ENCODE measurements at places on chromosomes 12 and 14.

DNA sequence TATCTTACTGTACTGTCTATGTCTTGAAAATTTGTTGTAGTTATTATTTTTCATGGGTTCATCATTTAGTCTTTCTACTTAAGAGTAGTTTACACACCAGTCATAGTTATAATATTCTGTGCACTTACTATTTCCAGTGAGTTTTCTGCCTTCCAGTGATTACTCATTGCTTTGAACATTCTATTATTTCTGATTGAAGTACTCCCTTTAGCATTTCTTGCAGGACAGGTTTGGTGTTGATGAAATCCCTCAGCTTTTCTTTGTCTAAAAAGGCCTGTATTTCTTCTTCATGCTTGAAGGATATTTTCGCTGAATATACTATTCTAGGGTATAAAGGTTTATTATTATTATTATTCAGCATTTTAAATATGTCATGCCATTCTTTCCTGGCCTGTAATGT, 66.8 kb downstream of the TSPAN8 start:
- DNase-seq: no peak

- no peak for DNase-seq
Observed at GRCh38 chr14:94542811-94543440, 18.3 kb upstream of the SERPINA4 start.

DNA sequence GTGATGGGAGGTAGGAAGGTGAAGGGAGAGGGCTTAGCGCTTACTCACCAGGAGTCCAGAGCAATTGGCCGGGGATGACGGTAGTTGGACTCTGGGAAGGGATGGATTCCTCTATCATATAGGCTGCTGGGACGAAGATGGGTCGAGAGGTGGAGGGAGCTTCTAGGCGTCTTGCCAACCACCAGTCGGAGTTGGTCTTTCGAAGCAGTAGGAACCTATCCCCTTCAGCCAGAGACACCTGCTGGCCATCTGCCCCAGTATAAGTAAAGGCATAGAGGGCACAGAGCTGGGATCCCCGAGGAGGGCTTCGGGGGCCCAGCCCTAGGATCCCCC, 657 bp downstream of the ARHGAP9 start:
- DNase-seq: no peak

- no peak for DNase-seq
Observed at GRCh38 chr12:47886510-47887240, 18.1 kb downstream of the VDR start.

- DNase-seq: no peak
Observed at GRCh38 chr14:62428429-62429203, 616.6 kb downstream of the KCNH5 start.

GRCh38 chr12:122399254-122399591, 23.2 kb downstream of the CLIP1 start:
- DNase-seq: no peak

GRCh38 chr14:50612806-50613205, 52.9 kb downstream of the ATL1 start:
- DNase-seq: no peak

DNA sequence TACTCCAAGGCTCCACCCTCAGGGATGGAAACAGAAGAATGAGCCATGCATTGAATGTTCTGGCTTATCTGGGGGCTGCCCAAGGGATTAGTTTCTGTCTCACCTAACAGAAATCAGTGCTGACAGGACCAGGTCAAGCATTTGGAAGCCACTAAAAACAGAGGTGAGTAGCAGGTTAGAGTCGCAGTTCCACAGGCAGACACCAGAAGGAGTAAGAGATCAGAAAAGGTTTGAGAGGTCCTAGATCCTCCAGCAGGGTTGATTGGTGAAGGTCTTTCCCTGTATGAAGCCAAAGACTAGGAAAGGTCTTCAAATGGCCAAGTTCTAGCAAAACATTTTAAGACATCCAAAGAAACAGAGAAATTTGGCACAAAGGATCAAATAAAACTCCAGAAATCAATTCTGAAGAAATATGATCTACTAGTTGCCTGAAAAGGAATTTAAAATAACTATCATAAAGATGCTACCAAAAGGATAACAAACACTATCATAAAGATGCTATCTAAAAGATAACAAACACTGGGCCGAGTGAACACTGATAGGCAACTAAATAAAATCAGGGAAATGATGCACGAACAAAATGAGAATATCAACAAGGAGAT, 19.5 kb upstream of the TTC9 start:
- peak; percentile 12 for DNase-seq

GRCh38 chr12:10632226-10632625, 18.8 kb upstream of the MAGOHB start:
- DNase-seq: no peak

DNA sequence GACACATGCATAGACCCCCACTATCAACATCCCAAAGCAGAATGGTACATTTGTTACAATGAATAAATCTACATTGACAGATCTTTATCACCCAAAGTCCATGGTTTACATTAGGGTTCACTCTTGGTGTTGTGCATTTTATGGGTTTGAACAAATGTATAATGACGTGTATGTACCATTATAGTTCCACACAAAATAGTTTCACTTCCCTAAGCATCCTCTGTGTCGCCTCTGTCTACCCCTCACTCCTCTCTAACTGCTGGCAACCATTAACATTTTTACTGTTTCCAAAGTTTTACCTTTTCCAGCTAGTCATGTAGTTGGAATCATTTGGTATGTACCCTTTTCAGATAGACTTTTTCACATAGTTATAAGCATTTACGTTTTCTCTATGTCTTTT, 69.5 kb upstream of the LMO3 start:
- no peak for DNase-seq

- no peak for DNase-seq
Observed at GRCh38 chr14:53695692-53696214, 260.9 kb downstream of the BMP4 start.

- no peak for DNase-seq
Observed at GRCh38 chr14:75800792-75801191, 139.7 kb downstream of the TTLL5 start.

DNA sequence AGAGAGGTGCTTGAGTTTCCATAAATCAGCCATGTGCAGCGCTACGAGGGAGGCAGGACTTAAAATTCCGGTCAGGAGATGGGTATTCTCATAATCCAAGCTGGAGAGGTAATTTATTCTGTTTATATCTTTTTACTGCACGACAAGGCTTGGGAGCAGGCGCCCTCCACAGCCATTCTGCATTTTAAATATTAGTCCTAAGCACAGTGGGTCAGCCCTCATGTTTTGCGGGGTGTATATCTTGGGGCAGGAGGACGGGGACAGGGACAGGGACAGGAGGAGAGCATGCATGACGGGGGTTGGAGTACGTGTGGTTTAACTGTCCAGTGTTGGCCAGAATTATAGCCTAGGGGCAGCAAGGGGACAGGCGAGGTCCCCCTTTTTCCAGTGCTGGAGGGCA, 14.5 kb downstream of the LHX5 start:
- DNase-seq: no peak

DNA sequence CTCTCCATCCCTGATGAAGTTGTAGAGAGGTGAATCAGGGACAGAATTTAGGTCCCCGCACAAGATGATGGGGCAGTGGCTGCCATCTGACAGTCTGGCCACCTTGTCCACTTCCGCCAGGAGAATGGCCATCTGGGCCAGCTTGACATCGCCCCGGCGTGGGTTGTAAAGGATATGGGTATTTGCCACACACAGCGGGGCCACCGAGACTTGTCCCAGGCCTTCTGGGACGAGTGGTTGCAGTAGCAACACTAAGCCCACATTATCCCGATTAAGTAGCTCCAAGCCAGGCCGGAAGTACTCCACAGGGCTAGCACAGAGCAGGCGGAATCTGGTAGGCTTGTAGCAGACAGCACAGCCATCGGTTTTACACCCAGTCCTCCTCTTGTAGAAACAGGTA, 6.2 kb downstream of the ANGEL1 start:
- DNase-seq: no peak

- DNase-seq: peak; percentile 80
Observed at GRCh38 chr14:61321385-61322010, at the start of gene PRKCH. Gene PRKCH (plus strand): TSS chr14:61321579. CDS start chr14:61322102, 523 bp downstream.

- no peak for DNase-seq
Observed at GRCh38 chr14:30385925-30386324, 173.0 kb upstream of the G2E3 start.

- no peak for DNase-seq
Observed at GRCh38 chr14:88129306-88130056, 124.5 kb downstream of the GPR65 start.

GRCh38 chr12:50661300-50662115, 102.4 kb upstream of the ATF1 start:
- no peak for DNase-seq

DNA sequence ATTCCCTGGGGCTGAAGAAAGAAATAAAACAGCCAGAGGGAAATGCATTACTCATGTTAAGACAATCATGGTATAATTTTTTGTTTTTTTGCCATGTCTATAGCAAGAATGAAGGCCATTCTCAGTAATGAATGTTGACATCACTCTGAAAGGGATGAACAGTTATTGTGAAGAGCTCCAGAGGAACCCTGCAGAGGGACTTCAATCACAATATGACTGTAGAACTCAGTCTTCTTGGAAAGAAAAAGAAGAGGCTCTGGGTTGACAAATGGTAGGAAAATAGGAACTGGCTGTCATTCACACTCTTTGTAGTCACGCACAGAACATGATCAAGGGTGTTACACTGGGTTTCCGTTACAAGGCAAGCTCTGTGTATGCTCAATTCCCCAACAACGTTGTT, 73.8 kb upstream of the DACT1 start:
- no peak for DNase-seq

DNA sequence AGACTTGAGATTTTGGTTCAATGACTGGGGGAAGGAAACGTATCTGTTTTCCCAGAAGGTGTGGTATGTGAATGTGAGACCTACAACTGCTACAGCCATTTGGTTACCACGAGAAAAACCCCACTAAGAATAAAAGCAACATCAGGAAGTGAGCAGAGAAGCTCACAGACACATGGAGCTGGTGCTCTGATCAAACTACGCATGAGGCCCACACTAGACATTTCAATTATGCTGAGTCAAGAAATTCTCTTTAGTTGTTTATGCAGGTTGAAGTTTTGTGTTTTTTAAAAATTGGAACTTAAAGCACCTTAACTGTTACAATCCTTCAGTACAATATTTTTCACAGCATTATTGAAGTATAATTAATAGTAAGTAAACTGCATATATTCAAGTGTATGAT, 8.9 kb upstream of the SPTLC2 start:
- DNase-seq: no peak

- DNase-seq: no peak
Observed at GRCh38 chr12:65670775-65671174, 153.5 kb upstream of the HMGA2 start.

DNA sequence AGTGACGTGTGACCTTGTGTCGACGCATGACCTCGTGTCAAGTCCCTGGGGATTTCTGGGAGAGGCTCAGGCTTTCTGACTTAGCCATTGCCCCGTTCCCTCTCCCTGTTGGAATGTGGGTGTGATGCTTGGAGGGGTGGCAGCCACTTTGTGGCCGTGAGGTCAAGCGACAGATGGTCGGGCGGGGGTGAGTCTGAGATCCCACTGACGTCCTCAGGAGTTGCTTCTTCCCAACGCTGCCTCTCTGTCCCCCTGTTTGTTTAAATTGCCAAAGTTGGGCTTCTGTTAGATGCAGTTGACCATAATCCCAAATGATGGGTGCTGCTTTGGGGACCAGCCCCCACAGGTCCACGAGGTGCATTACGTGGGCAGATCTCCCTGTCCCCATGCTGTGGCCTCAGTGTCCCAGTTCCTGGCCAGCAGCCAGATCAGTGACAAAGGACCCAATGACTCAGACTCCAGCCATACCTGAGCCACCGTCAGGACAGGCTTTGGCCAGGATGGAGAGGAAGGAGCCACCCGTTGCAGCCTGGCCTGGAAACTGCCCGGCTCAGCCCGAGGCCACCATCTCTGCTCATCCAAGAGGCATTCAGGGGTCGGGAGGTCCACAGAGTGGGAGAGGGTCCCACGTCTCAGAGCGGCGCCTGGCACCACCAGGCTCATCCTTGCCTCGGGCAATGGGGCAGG, 34.4 kb upstream of the GALNT9 start:
- DNase-seq: no peak

GRCh38 chr12:100733817-100734593, 60.6 kb upstream of the ANO4 start:
- no peak for DNase-seq

GRCh38 chr12:76866726-76867125, 12.1 kb downstream of the CSRP2 start:
- no peak for DNase-seq

GRCh38 chr12:16238661-16239060, 38.8 kb downstream of the SLC15A5 start:
- DNase-seq: no peak

DNA sequence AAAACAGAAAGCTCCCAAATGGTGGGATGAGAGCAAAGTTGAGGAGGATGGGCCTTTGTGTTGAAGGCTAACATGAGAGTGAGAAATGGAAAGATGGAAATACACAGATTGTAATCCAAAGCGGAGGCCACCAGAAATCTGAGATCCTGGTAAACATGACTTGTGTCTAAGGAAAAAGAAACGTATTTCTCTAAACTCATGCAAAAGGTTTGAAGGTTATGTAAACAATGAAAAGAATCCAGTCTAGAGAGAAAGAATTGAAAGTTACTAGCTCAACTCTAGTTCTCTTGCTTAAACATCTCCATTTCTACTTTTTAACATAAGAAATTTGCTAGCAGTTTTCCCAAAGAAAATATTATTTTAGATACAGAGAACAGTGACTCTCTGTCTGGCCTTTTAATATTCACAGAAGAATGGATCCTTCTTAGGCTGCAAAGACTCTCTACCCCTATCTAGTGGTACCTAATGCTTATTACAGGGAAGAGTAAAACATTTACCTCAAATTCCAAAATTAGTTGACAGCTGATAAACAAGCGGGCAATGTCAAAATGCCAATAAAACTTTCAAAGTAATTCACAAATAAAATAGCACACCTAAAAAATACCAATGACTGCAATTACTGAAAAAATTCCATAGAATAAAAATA, 75.8 kb upstream of the SOX5 start:
- no peak for DNase-seq

DNA sequence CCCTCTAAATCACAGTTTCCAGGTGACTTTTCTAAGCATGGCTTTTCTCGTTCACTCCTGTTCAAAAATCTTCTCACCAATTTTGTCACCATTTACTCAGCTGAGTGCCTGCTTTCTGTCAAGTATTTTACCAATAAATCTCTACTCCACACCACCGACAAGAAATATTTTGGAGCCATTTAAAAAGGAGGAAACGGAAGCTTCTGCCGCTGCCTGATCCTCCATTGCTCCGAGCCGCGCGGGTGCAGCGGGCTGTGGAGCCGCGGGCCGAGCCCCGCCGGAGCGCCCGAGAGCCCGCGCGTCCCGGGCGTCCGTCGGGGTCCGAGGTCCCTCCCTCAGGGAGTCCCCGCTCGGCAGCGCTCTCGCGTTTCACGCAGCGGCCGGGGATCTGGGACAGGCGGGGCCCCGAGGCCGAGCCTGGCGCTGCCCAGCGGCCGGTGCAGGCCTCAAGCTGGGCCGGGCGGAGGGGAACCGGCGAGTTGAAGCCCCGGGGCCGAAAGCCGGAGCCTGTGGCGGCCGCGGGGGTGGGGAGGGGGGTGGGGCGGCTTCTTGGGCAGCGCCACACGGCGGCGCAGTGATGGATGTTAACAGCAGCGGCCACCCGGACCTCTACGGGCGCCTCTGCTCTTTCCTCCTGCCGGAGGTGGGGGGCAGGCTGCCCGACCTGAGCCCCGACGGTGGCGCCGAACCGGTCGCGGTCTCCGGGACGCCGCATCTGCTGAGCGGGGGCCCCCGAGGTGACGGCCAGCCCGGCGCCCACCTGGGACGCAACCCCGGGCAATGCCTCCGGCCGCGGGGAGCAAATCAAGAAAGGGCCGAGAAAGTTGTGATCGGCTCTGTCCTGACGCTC, 1.1 kb upstream of the HEBP1 start:
- DNase-seq: peak; percentile 9

GRCh38 chr12:133264173-133264572, 28.5 kb upstream of the ANHX start:
- DNase-seq: no peak

Measured in effector memory CD4-positive, alpha-beta T cell (primary cell).